ENCODE measurements at places on chromosomes 7 and 10.

GRCh38 chr10:49107887-49108267 lies 7.4 kb downstream of the VSTM4 start:
- no peak for DNase-seq

GRCh38 chr10:10871352-10871751 lies 146.3 kb upstream of the CELF2 start:
- DNase-seq, result no peak

DNA sequence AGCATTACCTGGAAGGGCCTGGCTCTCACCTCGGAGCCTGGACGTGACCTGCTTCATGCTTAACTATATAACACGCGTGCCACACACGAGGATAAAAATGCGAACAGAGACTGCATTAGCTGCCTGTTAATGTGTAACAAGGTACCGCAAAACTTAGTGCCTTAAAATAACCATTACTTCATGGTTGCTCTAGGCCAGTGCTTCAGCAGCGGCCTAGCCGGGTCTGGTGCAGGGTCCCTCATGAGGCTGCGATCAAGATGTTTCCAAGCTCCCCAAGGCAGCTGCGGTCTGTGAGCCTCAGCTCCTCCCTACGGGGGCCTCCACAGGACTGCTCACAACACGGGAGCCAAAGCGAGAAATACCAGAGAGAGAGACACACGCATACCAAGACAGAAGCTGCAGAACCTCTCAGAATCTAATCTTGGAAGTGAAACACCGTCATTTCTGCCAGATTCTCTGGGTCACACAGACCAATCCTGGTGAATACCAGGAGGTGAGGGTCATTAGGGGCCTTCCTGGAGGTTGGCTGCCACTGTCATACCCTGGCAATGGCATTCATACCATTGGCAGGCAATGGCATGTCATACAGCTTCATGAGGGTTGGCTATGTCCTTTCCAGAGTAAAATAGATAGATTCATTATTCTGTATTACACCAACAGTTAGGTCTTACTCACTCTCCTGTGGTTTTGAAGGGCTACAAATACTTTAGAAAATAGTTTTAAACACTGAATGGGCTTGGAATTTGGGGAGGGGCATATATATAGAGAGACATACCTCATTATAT lies 94.5 kb downstream of the HIPK2 start:
- no peak for DNase-seq

DNA sequence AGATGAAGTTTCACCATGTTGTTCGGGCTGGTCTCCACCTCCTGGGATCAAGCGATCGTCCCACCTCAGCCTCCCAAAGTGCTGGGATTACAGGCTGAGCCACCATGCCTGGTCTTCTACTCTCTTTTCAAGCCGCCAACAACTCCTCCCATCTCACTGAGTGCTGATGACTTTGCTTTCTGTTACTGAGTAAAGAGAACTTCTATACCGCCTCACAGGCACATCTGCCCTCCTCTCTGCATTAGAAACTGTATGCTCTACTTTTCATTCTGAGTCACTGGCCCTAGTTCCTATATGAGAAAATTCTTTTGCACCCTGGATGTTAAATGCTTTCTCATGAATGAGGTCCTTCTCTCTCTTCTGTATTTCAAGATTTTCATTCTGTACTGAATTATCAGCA lies 2.2 kb upstream of the ZNF239 start:
- no peak for DNase-seq

- DNase-seq, result no peak
These were observed 10.2 kb downstream of the CRYGN start for GRCh38 chr7:151429560-151430331.

Measured in T47D (cell line).